ENCODE measurements at places on chromosomes 7 and 10.

DNA sequence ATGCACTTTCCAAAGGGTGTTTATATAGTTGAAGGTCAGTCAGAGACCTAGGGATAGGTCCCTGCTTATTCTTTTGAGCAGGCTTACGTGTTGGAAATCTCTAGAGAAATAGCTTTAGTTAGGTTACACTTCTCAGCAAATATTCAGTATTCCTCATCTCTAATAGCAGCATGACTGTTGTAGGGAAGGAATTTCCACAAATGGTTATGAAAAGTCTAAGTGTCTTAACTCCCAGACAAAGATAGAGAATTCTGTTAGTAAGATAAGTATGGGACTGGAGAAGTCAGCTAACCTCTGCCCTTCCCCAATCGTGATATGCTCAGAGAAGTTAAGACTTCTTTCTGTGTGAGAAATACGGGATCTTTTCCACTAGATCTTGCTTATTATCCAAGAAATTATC, 16.5 kb downstream of the SGPL1 start:
- no peak for DNase-seq

GRCh38 chr7:74267756-74268565, 13.8 kb upstream of the RFC2 start:
- DNase-seq: no peak

DNA sequence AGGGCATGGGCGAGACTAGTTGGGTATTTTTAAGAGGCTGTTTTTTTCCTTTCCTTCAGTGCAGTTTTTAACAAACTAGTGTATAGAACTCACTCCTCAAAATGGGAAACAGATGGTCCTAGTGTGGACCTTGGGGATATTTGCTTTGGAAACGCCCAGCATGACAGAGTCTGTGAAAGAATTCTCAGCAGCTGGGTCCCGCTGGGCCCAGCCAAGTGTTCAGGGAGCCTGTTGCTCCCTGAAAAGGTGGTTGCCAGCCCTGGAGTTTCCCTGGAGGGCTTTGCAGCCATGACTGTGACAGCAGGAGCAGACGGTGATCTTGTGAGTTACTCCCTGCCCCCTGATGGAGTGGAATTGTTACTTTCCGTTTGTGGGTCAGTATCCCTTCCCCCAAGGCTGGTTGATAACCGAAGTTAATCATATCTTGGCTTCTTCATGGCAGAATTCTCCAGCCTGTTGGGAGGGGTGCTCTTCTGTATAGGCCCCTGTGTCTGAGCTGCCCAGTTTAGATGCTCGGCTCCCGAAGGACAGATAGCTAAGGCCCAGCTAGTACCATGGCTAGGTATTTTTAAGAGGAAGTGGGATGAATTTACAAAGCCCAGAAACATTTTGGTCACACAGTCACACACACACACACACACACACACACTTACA, 278.6 kb upstream of the HABP2 start:
- peak; percentile 87 for DNase-seq

- no peak for DNase-seq
Observed at GRCh38 chr7:199483-200249, 7.3 kb downstream of the FAM20C start.

DNA sequence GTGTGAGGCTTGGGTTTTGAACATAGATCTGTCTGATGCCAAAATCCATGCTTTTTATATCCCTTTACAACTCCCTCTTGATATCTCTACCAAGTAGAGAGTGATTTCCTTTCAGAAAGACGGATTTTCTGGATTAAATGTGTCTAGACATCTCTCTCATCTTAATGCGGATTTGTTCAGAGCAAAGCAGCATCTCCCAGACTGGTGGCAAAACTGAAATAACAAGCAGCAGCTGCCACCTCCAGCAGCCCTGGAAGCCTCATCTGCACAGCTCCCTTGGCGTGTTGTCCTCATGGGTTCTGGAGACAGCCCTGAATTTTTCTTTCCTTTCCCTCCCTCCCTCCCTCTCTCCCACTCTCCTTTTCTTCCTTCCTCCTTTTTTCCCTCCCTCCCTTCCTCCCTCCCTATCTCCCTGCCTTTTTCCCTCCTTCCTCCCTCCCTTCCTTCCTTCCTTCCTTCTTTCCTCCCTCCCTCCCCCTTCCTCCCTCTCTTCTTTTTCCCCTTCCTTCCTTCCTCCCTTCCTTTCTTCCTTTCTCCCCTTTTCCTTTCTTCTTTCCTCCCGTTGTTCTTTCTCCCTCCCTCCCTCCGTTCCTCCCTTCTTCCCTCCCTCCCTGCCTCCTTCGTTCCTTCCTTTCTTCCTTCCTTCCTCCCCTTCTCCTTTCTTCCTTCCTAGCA, 639.9 kb downstream of the TYW1 start:
- DNase-seq: no peak

DNA sequence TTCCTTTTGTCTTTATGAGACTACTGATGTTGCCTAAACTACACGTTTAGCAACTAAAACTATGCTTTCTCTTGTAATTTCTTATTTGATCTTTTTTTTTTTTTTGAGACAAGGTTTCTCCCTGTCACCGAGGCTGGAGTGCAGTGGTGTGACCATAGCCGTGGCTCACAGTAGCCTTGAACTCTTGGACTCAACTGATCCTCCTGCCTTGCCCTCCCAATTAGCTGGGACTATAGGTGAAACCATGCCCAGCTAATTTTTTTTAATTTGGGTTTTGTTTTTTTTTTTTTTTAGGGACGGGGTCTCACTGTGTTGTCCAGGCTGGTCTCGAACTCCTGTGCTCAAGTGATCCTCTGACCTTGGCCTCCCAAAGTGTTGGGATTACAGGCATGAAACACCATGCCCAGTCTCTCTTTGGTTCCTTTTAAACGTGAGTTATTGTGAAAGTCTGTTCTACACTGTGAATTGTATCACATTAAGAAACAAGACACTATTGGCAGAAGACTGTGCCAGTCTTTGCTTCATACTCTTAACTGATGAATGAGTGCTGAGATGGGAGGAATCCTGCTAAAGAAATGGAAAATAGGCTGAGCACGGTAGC, 6.4 kb downstream of the TMEM248 start:
- DNase-seq: no peak

- peak; percentile 92 for DNase-seq
Observed at GRCh38 chr10:34526758-34527730, 288.1 kb downstream of the PARD3 start.

GRCh38 chr10:125976960-125977605, 80.7 kb downstream of the FANK1 start:
- no peak for DNase-seq

DNA sequence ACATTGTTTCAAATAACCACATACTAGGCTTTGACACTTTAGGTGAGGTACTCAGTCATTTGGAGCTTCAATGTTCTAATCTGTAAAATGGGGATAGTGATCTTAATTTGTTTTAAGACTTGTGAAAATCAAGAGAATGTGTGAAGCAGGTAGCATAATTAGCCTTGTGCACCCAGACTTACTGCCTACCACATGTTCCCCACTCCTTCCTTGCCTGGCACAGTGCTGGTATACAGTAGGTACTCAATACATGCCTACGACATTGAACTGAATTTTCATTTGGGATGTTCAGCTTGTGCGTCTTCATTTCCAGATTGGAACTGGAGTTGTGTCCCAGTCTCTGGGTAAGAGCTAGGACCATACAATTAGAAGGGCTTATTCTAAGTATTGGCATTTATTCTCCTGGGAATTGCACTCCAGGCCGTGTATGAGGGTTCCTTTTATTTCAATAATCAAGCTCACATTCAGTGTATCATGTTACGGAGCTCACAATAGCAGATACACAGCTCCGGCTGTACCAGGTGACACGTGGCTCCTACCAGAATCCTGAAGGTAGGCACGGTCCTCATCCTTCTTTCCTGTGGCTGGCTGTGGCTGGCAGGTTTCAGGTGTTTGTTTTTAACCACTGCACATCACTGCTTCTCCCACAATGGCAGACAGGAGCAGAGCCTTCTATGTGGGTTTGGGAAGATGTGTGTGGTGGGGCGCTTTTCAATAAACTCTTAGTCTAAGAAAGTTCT, 109.4 kb upstream of the PDCD4 start:
- no peak for DNase-seq

DNA sequence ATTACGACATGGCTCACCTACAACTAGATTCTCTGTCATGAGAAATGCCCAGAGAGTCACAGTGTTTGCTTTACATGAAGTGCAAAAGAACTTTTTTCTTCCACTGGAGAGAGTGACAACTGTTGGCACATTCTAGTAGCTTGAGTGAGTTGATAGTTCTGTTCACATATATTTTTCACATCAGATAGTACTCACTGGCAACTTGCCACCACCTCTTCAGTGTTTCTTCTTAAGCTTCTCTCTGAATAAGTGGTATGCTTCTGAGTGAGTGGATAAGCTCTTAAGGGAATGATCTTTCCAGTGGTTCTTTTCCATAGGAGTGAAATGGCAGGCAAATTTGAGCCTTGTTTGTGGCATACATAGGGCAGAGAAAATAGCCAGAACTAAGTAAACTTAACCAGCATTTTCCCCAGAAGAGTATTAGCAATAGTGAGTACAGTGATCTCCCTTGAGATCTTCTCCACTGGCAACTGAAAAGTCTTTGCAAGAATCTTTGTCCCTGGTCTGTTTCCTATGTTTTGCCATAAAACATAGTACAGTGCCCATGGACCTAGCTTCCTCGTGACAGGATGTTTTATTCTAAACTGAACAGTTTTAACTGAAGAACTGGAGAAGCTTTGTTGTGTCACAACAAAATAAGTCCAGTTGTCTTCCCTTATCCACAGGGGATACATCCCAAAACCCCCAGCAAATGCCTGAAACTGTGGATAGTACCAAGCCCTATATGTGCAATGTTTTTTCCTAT, 125.4 kb upstream of the CDK13 start:
- no peak for DNase-seq

- DNase-seq: no peak
Observed at GRCh38 chr10:5515948-5516761, 8.6 kb upstream of the CALML3 start.

GRCh38 chr7:155825336-155825735, 13.1 kb upstream of the SHH start:
- DNase-seq: no peak

- DNase-seq: no peak
Observed at GRCh38 chr10:32004161-32004591, 52.0 kb downstream of the KIF5B start.

GRCh38 chr10:29191674-29192073, 97.2 kb upstream of the LYZL1 start:
- DNase-seq: peak; percentile 15

DNA sequence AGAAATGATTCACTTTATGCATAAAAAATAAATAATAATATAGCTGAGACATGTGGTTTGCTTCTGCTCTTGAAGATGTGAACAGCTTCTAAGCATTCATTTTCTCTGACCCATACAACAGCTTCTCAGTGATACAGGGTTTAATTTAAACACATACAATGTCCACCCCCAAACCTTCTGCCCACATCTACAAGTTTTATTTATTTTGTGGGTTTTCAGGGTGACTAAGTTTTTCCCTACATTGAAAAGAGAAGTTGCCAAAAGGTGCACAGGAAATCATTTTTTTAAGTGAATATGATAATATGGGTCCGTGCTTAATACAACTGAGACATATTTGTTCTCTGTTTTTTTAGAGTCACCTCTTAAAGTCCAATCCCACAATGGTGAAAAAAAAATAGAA, 17.2 kb downstream of the INHBA start:
- DNase-seq: no peak

DNA sequence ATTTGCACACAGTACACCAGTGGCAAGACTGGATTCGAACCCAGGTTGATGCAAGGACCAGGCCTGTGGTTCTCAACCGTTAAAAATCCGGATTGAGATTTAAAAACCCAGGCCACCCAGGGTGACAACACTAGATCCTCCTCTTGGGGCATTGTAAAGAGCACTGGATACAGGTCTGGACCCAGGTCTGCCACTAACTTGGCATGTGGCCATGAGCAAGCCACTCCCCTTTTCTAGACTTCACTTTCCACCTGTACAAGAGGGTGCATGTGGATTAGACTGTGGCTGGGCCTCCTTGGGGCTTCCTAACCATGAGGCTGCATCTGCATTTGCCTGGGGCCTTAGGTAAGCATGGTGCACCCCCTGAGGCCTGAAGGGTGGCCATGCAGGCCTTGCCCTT, 21.7 kb upstream of the SLC29A3 start:
- no peak for DNase-seq

GRCh38 chr10:91885362-91886079, 23.8 kb downstream of the FGFBP3 start:
- DNase-seq: no peak

- DNase-seq: peak; percentile 33
Observed at GRCh38 chr7:134787064-134787463, 7.6 kb downstream of the CALD1 start.

DNA sequence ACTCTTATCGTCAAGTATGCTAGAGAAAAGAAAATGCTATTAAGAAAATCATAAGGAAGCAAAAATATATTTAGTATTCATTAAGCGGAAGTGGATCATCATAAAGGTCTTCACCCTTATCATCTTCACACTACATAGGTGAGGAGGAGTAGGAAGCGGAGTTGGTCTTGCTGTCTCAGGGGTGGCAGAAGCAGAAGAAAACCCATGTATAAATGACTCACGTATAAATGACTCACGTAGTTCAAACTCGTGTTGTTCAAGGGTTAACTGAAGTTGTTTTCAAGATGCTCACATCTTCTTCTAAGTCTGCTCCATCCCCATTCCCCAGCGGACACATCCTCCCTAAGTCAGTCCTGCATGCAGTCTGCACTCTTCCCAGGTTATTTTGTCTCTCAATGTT, 72.4 kb downstream of the SFMBT2 start:
- no peak for DNase-seq

DNA sequence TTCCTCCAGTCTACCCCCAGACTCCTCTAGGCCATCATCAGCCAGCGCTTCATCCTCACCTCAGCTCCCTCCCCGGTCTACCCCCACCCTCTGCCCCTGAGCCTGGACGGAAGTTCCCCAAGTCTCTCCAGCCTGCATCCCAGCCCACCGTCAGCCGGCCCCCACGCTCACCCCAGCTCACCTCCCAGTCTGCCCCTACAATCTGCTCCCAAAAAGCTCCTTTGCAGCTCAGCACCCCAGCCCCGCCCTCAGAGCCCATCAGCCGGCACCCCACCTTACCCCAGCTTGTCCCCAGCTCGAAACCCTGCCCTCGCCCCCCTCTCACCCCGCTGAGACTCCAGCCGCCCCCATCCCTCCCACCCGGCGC, 322 bp upstream of the RAMP3 start:
- DNase-seq: no peak

GRCh38 chr10:53005612-53006345, 233.2 kb upstream of the MBL2 start:
- DNase-seq: no peak

- no peak for DNase-seq
Observed at GRCh38 chr10:32072025-32072800, 16.0 kb upstream of the KIF5B start.

DNA sequence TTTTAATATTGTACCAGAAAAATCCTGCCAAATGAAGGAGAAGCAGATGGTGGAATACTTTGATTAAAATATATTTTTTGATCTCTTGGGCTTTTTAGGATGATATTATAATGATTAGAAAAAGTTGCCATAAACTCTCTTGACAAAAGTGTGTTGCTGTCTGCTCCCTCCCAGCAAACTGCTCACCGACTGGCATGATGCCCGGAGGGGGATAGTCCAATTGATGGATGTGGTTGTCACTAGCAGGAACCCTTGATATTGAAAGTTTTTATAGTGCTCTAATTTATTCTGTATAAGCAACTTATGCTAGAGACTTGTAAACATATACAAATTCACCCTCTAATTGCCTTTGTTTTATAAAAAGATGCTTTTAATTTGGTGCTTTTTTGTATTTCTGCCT, 114.0 kb downstream of the DNAH11 start:
- no peak for DNase-seq

All from adipocyte (in vitro differentiated cells).